ENCODE measurements at places on chromosomes 16 and 17. TPM values are rescaled to one million over a fixed set of nuclear protein-coding genes. Genes with fewer than 3 reads are reported as not detected.

CCDC40 gene
- 4.5 TPM for total RNA-seq

TP53TG3D gene
- 0.94 TPM for total RNA-seq

STX1B gene
- 2.9 TPM for total RNA-seq

MT1G gene
- total RNA-seq: not detected

USP43 gene
- total RNA-seq: 5.0 TPM

Data from A549 treated with ZK216348 at 1 μM for 4 hours (cell line).